ENCODE measurements at places on chromosomes 2 and 18. TPM values are rescaled to one million over a fixed set of nuclear protein-coding genes. Genes with fewer than 3 reads are reported as not detected.

The SYT4 gene
- 179 TPM for total RNA-seq

- H3K27me3 ChIP-seq = no peaks in the 10 kb centered on the region
- DNase-seq = no peak
- H3K27ac ChIP-seq = no peak overlapping the region
- no peaks in the 10 kb centered on the region for H3K4me1 ChIP-seq
Measured at GRCh38 chr18:28767201-28767600, 590.3 kb upstream of the CDH2 start.

The RGPD3 gene
- 0.50 TPM for total RNA-seq

The NTSR2 gene
- 0.55 TPM for total RNA-seq

The COBLL1 gene
- 23.7 TPM for total RNA-seq

The VWC2L gene
- total RNA-seq = 3.0 TPM

DNA sequence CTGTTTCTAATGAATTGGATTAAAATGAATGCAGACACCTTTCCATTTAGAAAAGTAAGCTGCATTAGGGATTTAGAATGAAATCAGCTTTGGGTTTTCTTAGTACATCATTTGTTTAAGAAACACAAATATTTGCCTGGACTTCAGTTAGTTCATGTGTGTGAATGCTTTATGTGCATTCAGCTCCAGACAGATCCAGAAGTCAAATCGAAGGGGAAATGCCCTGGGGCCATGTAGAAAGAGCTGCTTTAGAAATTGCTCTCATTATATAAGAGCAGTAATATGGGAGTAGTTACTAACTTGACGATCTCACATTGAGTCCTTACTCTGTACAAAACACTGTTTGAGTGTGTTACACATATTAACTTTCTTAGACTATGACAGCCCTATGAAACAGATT lies 88.0 kb upstream of the TTC39C start:
- no peak overlapping the region for H3K27ac ChIP-seq
- no peak for DNase-seq
- no peaks in the 10 kb centered on the region for H3K27me3 ChIP-seq
- no peaks in the 10 kb centered on the region for H3K36me3 ChIP-seq
